ENCODE measurements at places on chromosomes 11 and 22.

DNA sequence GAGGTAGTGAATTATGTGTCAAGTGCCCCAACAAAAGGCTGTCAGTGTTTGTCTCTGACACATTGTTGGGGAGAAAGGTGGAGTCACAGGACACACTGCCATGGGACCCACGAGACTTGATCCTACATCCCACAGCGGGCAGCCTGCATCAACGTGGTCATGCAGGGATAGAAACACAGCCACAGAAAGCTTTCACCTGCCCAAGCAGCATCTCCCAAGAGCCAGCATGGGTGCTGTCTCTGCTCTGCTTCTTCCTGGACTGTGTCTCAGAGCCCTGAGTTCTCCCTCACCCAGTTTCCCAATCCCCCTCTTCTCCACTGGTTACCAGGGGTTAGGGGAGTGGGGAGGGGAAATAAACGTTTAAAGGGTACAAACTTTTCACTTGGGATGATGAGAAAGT, 97.2 kb downstream of the VPREB1 start:
- DNase-seq = no peak

DNA sequence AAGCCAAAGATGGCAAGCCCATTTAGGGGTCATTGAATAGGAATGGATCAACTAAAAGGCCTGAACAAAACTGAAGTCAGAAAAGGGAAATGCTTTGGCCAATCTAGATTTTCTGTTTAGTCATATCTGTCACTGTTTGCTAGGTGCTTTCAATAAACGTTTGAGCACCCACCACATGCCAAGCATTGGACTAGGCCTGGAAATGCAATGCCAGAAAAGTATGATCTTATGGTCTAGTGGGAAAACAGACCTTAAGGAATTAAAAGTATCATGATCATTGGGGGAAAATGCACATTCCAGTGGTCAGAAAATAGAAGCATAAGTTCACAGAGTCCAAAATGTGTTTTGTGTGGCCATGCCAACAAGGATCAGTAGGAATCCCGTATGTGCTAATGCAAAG, 76.8 kb upstream of the BIRC3 start:
- DNase-seq = no peak

DNA sequence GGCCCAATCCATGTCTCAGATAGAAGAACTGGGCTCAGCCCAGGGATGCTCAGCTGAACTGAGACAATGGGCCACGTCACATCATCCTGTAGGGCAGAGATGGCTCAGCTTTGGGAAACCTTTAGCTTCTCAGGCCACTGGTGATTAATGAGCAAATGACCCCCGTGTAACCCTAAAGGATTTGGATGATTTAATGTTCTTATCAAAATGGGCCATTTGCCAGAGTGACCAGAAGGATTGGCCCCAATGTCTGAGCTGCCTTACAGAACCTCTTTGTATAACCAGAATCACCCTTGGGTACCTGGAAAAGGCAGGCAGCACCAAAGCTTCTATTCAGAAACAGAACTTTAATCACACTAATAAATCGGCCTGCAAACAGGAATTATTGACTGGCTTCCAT, 73.7 kb downstream of the ABTB2 start:
- no peak for DNase-seq

DNA sequence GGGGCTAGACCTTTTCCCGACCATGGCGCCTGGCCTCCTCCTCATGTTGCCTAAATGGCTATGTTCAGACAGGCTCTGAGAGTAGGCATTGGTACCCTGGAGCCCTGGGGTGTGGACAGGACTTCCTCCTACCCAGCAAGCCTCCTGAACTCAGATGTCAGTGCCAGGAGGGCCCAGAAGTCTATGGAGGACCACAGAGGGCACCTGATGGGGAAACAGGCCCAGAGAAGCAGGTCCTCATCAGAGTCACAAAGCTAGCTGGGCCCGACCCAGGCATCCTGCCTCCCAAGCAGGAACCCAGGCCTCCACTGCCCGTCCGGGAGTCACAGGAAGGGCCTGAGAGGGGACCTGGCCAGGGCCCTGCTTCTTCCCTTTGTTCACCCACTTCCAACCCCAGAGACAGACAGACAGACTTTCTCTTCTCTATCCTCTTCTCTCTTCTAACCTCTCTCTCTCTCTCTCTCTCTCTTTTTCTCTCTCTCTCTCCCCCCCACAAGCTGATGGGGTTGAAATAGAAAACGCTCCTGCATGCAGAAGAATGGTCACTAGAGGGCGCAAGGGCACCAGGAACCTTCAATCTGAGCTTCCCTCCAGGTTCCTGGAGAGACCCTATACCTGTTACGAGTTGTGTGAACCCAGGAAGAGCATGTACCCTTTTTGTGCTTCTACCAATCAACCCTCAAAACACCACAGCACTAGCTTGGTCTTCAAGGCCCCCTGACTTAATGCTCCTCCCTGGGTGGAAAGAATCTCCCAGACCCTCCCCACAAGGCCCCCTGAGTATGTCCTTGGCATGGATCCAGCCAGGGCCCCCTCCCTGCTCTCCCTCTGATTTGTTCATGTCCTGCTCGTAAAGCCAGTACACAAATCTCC, 27.1 kb downstream of the ARAP1 start:
- DNase-seq = peak; percentile 73

DNA sequence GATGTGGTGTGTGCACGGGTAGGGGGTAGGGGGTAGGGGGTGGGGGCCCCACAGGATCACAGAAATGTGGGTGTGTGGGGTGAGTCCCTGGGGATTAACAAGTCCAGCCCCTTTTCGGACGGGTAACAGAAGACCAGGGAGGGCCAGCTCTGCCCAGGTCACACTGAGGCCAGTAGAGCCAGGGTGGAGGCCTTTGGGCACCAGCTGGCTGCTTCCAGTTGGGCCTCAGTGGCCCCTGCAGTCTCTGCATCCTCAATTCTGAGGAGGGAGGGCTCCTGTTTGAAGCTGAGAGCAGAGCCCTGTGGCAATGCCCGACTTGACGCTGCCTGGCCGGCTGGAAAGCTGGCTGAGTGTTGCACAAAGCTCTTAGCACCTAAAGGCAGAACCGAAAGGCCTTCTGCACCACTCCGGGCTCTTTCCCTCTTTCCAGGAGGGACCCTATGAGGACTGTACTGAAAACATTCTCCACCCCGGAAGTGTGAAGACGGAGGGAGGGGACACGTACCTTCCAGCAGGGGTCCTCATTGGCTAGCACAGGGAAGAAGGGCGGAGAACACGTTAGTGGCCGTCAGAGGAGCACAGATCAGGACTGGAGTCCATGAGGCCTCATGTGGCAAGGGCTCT, 120.4 kb downstream of the PHF21B start:
- no peak for DNase-seq

DNA sequence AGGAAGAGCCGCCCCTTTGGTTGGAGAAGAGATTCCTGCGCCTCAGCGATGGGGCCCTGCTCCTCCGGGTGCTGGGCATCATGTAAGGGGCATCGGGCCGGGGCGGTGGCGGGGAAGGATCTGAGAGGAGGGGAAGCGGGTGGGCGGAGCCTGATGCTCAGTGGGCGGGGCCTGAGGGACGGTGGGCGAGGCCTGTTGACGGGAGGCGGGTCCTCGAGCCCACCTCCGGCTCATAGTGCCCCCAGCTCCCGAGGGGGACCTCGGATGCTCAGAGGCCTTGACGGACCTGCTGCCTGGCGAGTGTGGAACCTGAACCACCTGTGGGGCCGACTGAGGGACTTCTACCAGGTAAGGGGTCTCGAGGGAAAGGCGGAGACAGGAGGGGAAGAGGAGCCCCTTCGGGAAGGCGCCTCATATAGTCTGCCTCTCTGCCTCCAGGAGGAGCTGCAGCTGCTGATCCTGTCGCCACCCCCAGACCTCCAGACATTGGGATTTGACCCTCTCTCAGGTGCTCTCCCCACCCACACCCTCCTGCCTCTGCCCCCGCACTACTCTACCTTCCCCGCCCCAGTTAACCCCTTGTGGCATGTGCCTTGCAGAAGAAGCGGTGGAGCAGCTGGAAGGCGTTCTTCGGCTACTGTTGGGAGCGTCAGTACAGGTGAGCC, 799 bp downstream of the CCDC88B start:
- no peak for DNase-seq

- DNase-seq = no peak
Measured at GRCh38 chr11:75759832-75760231, 8.7 kb upstream of the DGAT2 start.

GRCh38 chr11:67255864-67256263, 10.4 kb upstream of the GRK2 start:
- no peak for DNase-seq

GRCh38 chr11:70220920-70221319, 17.8 kb downstream of the FADD start:
- DNase-seq = no peak

DNA sequence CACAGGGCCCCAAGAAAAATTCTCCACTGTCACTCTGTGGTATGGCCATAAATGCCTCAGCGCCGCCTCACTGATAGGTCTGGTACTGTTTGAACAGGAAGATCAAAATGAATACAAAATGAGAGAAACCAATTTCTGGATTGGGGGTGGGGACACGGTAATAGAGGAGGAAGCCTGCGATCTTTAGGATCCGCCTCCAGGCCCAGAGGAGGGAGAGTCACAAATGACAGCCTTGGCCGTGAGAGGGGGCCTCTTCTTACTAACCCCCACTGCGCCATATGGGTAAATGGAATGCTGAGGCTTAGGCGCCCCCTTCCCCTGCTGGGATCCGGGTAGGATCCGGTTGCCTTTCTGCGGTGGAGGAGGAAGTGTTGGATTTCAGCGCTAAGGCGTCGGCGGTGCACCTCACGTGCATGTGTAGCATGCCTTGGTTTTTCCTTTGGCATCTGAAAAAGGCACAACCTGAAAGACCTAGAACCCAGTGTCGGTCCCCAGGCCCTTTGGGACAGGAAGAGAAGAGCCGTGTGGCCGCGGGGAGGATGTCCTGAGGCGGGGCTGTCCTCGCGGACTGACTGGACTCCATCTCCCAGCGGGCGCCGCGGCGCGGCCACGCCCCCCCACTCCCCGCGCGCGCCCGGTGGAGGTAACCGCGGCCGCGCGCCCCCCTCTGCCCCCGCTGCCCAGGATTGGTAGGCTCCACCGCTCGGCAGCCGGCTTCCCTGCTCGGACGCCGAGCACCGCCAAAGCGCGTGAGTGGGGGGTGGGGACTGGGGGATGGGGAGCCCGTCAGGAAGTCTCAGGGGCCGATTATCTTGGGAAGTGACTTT, 718 bp upstream of the MADD start:
- DNase-seq = peak; percentile 80

DNA sequence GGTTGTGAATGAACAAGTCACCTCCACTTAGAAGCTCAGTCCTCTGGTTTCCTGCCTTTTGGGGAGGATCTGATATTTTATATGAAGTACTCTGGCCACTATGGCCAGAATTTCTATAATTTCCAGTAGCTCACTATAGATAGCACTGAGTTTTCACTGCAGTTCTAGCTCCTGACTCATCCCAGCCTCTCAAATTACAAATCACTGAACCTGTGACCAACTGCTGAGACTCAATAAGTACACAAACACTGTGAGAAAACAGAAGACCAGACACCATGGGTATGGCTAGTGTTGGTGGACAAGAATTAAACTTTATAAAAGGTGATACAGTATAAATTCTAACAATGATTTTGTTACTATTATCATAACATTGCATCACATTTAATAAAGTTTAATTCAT, 47.1 kb upstream of the UCP3 start:
- DNase-seq = no peak

DNA sequence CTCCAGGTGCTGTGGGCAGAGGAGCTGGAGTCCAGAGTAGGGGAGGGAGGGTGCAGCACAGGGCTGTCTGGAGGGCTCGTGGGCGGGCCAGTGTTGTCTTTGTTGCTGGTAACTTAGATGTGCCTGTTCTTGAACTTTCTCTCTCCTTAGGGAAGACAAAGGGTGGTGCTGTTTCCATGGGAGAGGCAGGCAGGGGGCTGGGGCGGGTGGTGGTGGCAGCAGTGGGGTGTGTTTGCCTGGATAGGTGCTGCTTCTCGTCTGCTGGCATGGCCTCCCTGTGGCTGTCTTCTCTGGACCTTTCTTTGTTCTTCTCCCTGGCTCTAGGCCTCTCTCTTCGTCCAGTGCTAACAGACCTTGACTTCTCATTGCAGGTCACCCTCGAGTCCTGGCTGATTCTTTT, 8.5 kb downstream of the SIDT2 start:
- DNase-seq = no peak

- no peak for DNase-seq
Measured at GRCh38 chr22:45684169-45684568, 12.5 kb downstream of the ATXN10 start.

GRCh38 chr11:130458410-130458729, 9.9 kb downstream of the ADAMTS15 start:
- DNase-seq = no peak

DNA sequence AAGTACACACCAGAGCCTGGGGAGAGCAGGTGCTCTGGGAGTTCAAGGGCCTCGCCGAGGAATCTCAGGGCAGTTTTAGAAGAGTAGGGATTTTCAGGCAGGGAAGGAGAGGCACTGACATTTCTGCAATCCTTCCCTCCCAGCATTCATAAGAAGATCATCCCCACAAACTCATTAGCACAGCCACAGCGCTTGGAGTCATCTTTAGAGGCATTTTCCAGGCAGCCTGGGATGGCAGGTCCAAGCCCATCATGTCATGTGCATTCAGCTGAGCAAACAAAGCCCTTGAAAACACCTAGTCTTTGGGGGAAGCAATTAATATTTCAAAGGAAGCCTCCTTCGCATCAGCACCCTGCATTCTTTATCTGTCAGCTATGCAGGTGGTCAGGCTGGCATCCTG, 43.8 kb downstream of the MAP6 start:
- DNase-seq = no peak

- DNase-seq = no peak
Measured at GRCh38 chr22:30905696-30906341, 62.8 kb downstream of the MORC2 start.

- DNase-seq = no peak
Measured at GRCh38 chr22:23751441-23751996, 607 bp upstream of the ZNF70 start.

DNA sequence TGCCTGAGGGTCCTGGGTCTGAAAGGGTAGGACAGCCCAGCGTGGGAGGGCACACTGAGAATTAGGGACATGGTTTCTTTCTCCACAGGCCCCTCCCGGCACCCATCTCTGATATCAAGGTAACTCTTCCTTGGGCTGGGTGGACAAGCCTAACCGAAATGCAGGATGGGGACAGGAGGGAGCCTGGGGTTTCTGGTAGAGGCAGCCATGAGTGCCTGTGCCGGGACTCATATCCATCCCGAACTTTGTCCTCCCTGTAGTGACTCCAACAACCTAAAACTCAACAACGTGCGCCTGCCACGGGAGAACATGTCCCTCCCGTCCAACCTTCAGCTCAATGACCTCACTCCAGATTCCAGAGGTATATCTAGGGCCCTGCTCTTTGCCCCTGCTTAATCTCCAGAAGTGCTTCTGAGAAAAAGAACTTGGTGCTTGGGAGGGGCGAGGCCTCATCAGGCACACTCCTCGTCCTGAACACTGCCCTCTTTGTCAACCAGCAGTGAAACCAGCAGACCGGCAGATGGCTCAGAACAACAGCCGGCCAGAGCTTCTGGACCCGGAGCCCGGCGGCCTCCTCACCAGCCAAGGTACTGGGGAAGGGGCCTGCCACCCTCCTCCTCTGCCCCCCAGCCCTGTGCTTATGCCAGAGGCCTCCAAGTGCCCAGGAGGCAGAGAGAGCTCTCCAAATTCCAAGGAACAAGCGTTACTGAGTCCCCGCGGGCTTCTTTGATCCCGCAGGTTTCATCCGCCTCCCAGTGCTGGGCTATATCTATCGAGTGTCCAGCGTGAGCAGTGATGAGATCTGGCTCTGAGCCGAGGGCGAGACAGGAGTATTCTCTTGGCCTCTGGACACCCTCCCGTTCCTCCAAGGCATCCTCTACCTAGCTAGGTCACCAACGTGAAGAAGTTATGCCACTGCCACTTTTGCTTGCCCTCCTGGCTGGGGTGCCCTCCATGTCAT, 3.1 kb downstream of the TMEM25 start:
- no peak for DNase-seq

All from activated T-cell treated with anti-CD3 and anti-CD28 coated beads for 24 hours (primary cell).